Chondrocyte (in vitro differentiated cells): ENCODE measurements at places on chromosomes 12 and 14. TPM values are rescaled to one million over a fixed set of nuclear protein-coding genes. Genes with fewer than 3 reads are reported as not detected.

The VDR gene
- total RNA-seq, result 4.4 to 4.8 TPM (median 4.6 TPM) in 3 replicates

DNA sequence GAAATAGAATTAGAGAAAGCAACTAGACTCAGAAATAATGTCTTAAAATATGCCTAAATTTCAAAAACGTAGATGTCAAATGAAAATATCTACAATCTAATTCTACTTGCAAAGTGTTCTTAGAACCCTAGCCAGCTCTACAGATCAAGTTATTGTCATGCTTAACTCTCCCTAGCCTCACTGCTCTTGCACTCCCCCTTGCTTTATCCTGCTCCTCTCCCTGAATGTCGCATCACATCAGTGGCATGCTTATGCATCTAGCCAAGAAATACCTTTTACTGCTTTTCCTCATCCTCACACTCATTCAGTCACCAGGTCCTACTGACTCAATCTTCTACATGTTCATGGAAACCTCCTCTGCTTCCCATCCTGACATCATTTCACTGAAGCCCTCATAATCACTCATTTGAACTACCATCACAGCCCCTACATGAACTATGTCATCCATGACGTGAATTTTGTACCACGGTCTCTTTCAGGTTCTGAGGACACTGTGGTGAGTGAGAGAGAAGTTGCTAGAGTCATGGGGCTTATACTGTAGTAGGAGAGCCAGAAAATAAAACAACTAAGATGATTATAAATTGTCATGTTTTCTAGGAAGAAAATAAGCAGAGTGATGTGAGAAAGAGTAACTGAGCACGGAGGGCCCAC is 22.6 kb upstream of the CRACR2A start:
- no peaks in the 10 kb centered on the region for H3K36me3 ChIP-seq
- H3K27ac ChIP-seq, result no peak overlapping the region
- H3K4me1 ChIP-seq, result no peaks in the 10 kb centered on the region

- no peak overlapping the region for H3K4me3 ChIP-seq
- peaks cover 11% of the 10 kb centered on the region for H3K36me3 ChIP-seq
- H3K4me1 ChIP-seq, result peaks cover 55% of the 10 kb centered on the region
- H3K27me3 ChIP-seq, result no peaks in the 10 kb centered on the region
- no peak for DNase-seq
These were observed 8.6 kb downstream of the CACNA1C start for GRCh38 chr12:2061402-2061801.

GRCh38 chr12:97216848-97217247 is 245.8 kb upstream of the RMST start:
- H3K4me1 ChIP-seq, result no peaks in the 10 kb centered on the region
- DNase-seq, result no peak
- H3K36me3 ChIP-seq, result no peaks in the 10 kb centered on the region
- H3K4me3 ChIP-seq, result no peak overlapping the region
- no peaks in the 10 kb centered on the region for H3K27me3 ChIP-seq

GRCh38 chr12:52179396-52179973 is 12.3 kb downstream of the KRT80 start:
- H3K4me3 ChIP-seq, result no peak overlapping the region
- peaks cover 85% of the 10 kb centered on the region for H3K4me1 ChIP-seq
- no peaks in the 10 kb centered on the region for H3K27me3 ChIP-seq
- peaks cover 2% of the 10 kb centered on the region for H3K36me3 ChIP-seq

DNA sequence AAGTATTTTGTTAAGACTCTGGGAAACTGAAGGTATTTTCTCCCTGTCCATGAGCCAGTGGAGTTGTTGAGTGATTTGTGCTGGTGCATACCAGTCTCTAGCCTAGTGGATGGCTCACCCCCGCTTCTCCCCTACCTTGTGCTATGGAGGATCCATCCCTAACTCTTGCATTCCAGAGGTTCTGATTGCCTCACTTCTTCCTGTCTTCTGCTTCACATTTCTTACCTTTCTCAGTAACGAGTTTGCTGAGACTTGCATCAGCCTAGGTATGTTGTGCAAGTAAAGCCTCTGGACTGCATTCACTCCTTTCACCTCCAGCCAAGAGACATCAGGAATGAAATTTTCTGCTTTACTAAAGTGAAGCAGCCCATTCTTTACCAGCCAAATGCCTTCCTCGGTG is 391.6 kb downstream of the ZFP36L1 start:
- peak overlapping the region; percentile 86 for H3K27ac ChIP-seq
- H3K4me3 ChIP-seq, result no peak overlapping the region
- no peaks in the 10 kb centered on the region for H3K36me3 ChIP-seq

GRCh38 chr12:1844661-1845409 is 24.5 kb downstream of the LRTM2 start:
- no peak overlapping the region for H3K4me3 ChIP-seq
- H3K27me3 ChIP-seq, result peaks cover 8% of the 10 kb centered on the region
- DNase-seq, result peak; percentile 18
- H3K27ac ChIP-seq, result no peak overlapping the region
- H3K4me1 ChIP-seq, result peaks cover 18% of the 10 kb centered on the region
- no peaks in the 10 kb centered on the region for H3K36me3 ChIP-seq

The RNASE7 gene
- total RNA-seq, result not detected in 3 replicates

DNA sequence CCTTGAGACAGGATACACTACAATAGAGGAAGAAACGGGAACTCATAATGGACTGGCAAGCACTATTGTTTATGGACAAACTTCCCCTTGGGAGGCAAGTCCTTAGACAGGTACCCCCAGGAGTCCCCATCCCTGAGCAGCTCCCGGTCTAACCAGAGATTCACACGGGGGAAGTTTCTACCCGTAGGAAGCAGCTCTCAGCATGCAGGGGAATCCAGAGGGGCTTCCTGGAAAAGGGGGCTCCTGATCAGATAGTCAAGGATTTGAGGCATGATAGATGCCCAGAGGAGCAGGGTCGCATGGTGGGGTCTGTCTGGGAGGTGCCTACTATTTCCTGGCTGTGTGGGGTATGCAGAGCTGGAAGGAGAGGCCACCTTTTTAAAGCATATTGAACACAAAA is 282.4 kb upstream of the RTL1 start:
- H3K4me3 ChIP-seq, result no peak overlapping the region
- no peak for DNase-seq
- no peaks in the 10 kb centered on the region for H3K4me1 ChIP-seq
- peaks cover 2% of the 10 kb centered on the region for H3K36me3 ChIP-seq

- no peaks in the 10 kb centered on the region for H3K27me3 ChIP-seq
- H3K27ac ChIP-seq, result peak overlapping the region; percentile 90
- H3K36me3 ChIP-seq, result peaks cover 1% of the 10 kb centered on the region
- H3K4me1 ChIP-seq, result peaks cover 54% of the 10 kb centered on the region
- H3K4me3 ChIP-seq, result peak overlapping the region; percentile 91
These were observed 752 bp downstream of the PRICKLE1 start for GRCh38 chr12:42588524-42589464.

DNA sequence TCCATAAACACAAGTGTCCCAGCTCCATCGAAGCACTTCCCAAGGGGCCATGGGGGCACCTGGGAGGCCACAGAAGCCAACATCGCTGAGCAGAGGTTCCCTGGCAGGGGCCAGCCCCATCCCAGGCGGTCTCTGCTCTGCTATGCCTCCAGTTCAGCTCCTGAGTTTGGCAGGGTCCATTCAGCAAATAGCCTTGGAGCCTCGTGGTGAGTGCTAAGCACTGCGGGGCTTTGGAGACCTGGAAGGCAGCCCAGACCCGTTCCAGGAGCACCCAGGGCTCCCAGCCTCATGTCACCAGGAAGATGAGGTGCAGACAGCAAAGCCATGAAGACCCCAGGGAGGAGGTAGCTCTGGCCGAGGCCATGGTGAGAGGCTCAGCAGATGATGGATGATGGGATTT is 109.5 kb downstream of the LGMN start:
- peak; percentile 61 for DNase-seq
- H3K4me1 ChIP-seq, result peaks cover 5% of the 10 kb centered on the region
- H3K4me3 ChIP-seq, result no peak overlapping the region
- peaks cover 2% of the 10 kb centered on the region for H3K36me3 ChIP-seq

DNA sequence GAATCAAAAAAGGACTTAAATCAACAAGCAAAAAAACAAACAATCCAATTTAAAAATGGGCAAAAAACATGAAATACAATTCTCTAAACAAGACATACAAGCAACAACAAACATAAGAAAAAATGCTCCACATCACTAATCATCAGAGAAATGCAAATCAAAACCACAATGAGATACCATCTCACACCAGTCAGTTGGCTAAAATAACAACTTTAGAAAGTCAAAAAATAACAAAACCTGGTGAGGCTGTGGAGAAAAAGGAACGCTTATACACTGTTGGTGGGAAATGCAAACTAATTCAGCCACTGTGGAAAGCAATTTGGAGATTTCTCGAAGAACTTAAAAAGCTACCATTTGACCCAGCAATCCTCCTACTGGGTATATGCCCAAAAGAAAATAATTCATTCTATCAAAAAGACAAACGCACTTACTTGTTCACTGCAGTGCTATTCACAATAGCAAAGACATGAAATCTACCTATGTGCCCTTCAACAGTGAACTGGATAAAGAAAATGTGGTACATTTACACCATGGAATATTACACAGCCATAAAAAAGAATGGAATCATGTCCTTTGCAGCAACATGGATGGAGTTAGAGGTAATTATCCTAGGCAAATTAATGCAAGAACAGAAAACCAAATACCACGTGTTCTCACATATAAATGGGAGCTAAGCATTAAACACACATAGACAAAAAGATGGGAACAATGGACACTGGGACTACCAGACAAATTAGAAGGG is 26.9 kb downstream of the PRKD1 start:
- no peak overlapping the region for H3K4me3 ChIP-seq
- H3K36me3 ChIP-seq, result no peaks in the 10 kb centered on the region
- no peaks in the 10 kb centered on the region for H3K27me3 ChIP-seq
- no peak for DNase-seq
- H3K4me1 ChIP-seq, result peaks cover 17% of the 10 kb centered on the region

- H3K4me3 ChIP-seq, result no peak overlapping the region
- no peaks in the 10 kb centered on the region for H3K27me3 ChIP-seq
- H3K4me1 ChIP-seq, result no peaks in the 10 kb centered on the region
- DNase-seq, result no peak
- H3K36me3 ChIP-seq, result peaks cover 12% of the 10 kb centered on the region
These were observed 62.7 kb downstream of the RBM19 start for GRCh38 chr12:113903381-113903863.

GRCh38 chr14:99668307-99669295 is 15.5 kb upstream of the CYP46A1 start:
- no peak overlapping the region for H3K27ac ChIP-seq
- H3K27me3 ChIP-seq, result no peaks in the 10 kb centered on the region
- peaks cover 4% of the 10 kb centered on the region for H3K36me3 ChIP-seq
- H3K4me3 ChIP-seq, result no peak overlapping the region

DNA sequence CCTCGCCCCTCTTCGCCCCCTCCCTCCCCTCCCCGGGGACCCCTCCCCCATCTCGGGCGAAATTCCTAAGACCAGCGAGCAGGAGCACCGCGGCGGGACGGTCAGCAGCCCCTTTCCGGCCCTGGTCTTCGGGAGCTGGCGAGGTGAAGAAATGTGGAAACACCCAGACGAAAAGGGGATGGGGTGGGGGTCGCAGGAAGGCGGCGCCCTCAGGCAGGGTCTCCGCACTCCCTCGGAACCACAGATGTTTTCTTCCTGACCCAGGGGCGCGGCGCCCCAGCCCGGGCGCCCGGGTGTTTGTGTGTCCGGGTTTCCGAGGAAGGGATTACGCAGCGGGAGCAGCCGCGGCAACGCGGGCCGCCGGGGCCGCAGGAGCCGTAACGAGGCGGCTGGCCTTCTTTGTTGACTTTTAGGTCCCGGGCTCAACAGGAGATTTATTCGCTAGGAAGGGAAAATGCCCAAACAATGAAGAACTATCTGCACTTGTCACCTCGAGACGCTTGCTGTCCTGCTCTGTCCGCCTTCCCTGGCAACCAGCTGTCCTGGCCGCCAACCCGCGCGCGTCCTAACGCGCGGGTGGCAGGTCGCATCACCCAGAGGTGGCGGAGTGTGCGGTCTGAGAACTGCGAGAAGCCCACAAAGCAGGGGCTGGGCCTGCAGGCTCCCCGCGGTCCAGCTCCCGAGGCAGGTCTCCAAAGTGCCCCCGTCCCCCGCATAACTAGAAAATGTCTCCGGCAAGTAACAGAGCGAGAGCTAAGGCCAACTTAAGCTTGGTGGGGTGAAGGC is 7.0 kb downstream of the FOXA1 start:
- peaks cover 67% of the 10 kb centered on the region for H3K27me3 ChIP-seq
- peaks cover 3% of the 10 kb centered on the region for H3K36me3 ChIP-seq
- no peak overlapping the region for H3K4me3 ChIP-seq
- H3K4me1 ChIP-seq, result peaks cover 11% of the 10 kb centered on the region
- DNase-seq, result no peak

- DNase-seq, result no peak
- peaks cover 29% of the 10 kb centered on the region for H3K4me1 ChIP-seq
- H3K36me3 ChIP-seq, result peaks cover 2% of the 10 kb centered on the region
- no peak overlapping the region for H3K4me3 ChIP-seq
These were observed 23.9 kb upstream of the ATP2B1 start for GRCh38 chr12:89732522-89732921.

GRCh38 chr12:50862316-50862715 is 19.6 kb downstream of the TMPRSS12 start:
- no peak overlapping the region for H3K4me3 ChIP-seq
- H3K4me1 ChIP-seq, result peaks cover 6% of the 10 kb centered on the region
- H3K36me3 ChIP-seq, result peaks cover 8% of the 10 kb centered on the region

DNA sequence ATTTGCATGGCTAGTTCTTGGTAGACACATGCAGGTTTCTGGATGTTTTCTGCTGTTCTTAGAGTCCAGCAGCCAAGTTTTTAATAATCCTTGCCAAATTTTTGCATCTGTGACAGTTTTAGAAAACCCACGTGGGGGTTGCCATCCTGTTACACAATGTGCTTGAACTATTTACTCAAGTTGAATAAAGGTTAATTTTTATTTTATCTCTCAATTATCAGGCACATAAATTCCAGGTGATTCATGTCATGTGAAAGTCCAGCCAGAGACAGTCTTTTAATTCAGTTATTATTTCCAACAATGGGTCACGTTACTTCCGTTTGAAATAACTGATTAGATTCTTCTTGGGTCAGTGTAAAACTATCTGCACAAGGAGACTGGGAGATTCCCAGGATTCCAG is 15.7 kb downstream of the MYRFL start:
- no peak overlapping the region for H3K4me3 ChIP-seq
- peaks cover 4% of the 10 kb centered on the region for H3K4me1 ChIP-seq
- H3K36me3 ChIP-seq, result no peaks in the 10 kb centered on the region

DNA sequence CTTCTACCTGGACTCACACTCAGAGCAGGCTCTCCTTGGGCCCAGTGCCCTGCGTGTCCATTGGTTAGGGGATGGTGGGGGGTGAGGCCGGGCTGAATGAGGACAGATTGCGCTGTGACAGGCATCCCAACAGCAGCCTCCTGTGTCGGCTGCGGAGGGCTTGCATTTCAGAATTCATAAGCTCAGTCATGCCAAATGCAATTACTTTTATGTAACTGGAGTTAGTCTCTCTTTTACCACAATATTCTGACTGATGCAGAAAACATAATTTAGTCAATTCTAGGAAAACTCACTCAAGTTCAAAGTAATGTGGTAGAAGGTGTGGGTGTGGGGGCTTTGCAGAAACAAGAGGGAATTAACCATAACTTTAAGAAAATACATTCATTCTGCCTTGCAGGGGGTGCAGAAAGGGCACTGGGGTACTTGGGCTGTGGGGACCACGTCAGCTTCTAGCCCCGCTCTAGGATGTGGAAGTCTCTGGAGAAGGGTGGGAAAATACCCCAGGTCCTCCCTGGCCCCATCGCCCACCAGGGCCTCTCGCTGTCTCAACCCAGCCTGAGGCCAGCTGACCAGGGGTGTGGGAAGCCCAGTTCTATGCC is 257.7 kb downstream of the ADGRD1 start:
- H3K36me3 ChIP-seq, result no peaks in the 10 kb centered on the region
- H3K27me3 ChIP-seq, result peaks cover 4% of the 10 kb centered on the region
- no peak for DNase-seq
- no peak overlapping the region for H3K4me3 ChIP-seq
- no peaks in the 10 kb centered on the region for H3K4me1 ChIP-seq

GRCh38 chr12:7869137-7869536 is 3.6 kb downstream of the SLC2A14 start:
- H3K27ac ChIP-seq, result no peak overlapping the region
- no peak for DNase-seq
- H3K27me3 ChIP-seq, result no peaks in the 10 kb centered on the region
- H3K4me3 ChIP-seq, result no peak overlapping the region
